ENCODE measurements at places on chromosomes 12 and 14.

DNA sequence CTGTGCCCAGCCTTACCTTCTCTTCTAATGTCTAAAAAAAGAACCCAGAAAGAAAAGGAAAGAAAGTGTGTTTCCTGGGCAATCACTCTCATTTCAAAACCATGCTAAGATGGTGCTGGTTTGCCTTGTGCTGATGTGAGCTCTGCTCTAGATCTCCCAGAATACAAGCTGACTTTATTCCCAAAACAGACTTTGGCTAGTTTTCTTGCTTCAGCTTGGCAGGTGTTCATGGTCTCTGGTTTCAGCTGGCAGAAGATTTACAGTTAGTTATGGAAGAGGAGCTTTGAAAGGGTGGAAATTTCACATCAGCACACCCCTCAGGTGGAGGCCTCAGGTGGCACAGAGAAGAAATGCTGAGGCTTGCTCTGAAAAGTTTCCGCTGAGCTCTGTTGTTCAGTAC, 34.4 kb downstream of the PPP1R36 start:
- no peak for DNase-seq

- DNase-seq: no peak
Measured at GRCh38 chr12:20716985-20717384, 21.9 kb downstream of the SLCO1C1 start.

- DNase-seq: peak; percentile 51
Measured at GRCh38 chr12:9750276-9751203, 10.2 kb downstream of the CD69 start.

DNA sequence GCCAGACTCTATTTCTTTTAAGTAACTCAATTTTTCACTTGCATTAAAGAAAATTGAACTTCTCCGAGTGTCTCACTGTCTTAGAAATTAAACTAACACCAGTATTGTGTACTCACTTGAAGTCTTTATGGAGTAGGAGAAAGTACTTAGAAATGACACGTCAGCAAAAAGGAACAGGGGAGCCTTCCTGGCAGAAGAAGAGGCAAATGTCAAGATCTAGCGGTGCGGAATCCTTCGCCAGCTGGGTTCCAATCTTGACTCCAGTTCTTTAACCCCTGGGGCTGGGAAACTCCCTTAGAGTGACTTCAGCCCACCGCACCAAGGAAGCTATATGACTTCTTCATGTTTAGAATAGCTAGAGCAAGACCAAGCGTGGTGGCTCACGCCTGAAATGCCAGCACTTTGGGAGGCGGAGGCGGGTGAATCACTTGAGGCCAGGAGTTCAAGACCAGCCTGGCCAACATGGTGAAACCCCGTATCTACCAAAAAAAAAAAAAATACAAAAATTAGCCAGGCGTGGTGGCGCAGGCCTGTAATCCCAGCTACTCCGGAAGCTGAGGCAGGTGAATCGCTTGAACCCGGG, 34.4 kb downstream of the WBP11 start:
- no peak for DNase-seq

DNA sequence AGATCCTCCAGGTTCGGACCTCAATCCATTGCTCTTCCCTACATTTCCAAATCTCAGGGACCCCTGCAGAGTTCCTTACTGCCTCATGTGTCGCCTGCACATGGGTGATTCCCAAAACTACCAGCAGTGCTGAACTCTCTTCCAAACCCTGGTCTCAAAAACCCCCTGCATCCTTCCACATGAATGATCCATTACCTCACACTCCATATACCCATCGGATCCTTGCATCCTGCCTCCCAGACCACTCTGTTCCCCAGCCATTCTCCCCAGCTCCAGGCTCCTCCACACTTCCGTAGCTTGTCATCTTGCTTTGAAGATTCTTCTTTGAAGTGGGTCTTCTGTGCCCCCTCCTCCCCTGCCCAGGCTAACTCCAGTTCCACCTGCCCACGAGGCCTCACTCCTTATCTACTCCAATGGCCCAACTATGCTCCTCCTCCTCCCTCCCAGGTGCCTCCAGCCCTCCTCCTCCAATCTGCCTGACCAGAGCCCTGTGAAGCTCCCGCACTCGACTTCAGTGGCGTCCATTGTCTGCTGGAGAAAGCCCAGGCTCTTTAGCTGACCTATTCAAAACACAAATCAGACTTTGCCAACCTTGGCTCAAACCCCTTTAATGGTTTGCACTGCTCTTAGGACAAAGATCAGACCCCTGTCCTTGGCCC, 13.8 kb downstream of the RAPGEF3 start:
- DNase-seq: no peak

DNA sequence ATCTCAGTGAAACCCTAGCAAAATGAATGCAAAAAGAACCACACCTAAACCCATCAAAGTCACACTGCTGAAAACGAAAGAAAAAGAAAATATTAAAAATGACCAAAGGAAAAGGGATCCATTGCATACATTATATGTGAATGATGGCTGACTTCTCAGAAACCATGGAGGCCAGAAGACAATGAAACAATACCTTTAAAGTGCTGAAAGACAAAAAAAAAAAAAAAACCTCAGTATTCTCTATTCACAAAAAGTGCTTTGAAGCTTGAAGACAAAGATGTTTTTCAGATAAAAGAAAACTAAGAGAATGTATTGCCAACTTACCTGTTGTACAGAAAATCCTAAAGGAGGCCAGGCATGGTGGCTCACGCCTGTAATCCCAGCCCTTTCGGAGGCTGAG, 4.5 kb upstream of the EVL start:
- DNase-seq: no peak

DNA sequence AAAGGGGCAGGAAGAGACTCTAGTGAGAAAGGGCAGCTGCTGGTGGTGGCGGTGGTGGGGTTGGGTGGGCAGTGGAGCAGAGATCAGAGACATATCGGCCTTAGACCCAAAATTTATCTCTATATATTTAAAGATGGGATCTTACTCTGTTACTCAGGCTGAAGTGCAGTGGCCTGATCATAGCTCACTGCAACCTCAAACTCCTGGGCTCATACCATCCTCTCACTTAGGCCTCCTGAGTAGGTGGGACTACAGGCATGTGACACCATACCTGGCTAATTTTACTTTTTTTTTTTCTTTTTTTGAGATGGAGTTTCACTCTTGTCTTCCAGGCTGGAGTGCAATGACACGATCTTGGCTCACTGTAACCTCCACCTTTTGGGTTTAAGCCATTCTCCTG, 18.6 kb upstream of the ITGA5 start:
- DNase-seq: no peak

DNA sequence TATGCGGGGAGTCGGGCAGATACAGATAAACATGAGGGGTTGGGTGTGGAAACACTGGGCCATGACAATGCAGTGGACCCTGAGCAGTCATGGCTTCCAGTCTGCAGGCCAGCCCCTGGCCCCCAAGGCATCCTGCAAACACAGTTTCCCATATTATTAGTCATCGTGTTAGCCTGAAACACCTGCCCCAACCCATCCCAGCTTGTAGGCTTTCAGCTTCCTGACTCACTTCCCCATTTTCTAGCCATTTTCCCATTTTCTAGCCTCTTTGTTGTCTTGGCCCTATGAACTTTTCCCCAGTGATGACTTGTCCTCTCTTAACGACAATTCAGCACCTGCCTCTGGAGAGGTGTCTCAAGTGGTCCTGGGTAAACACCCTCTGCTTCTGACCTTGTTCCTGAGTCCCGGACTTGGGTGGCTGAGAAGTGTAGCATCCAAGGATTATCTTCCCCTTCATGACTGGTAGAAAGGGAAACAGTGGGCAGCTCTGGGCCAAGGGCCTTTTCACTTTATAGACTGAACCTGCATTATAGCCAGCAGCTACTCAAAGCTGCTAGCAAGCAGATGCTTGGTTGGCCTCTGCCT, 4.3 kb upstream of the PGF start:
- DNase-seq: no peak

DNA sequence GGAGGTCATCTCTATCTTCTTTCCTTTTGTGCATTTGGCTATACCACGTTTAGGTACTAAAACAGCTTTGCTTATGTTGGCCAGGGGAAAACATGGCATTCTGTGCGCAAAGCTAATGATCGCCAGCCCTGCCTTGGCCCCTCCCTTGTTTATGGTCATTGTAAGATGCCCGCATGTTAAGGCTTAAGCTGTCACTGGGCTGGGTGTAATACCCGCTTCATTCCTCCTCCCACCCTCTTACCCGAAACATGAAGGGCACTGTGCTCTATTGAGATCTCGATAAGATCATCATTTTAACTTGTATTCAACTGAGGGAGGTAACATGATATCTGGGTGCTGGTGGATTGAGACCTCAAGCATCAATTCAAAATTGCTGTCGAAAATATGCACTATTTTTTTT, 34.7 kb downstream of the BRI3BP start:
- DNase-seq: no peak

- DNase-seq: no peak
Measured at GRCh38 chr14:96130854-96131253, 73.8 kb upstream of the BDKRB2 start.

DNA sequence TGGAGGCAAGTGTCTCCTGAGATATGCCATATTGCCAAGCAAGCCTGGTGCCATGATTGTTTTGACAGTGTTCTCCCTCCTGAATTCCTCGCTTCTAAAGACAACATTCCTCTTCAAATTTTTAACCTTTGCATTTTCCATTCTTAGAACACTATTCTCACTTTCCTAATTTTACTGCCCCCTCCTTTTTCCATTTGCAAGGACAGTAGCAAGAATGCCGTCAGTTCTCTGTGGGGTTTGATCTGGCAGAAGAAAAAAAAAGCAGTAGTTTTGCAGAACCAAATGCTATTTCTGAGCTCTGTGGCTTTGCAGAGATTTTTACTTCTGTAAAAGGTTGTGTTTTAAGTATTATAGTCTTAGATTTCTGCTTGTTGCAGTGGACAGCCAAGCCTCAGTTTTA, 295.2 kb downstream of the NUAK1 start:
- DNase-seq: no peak

DNA sequence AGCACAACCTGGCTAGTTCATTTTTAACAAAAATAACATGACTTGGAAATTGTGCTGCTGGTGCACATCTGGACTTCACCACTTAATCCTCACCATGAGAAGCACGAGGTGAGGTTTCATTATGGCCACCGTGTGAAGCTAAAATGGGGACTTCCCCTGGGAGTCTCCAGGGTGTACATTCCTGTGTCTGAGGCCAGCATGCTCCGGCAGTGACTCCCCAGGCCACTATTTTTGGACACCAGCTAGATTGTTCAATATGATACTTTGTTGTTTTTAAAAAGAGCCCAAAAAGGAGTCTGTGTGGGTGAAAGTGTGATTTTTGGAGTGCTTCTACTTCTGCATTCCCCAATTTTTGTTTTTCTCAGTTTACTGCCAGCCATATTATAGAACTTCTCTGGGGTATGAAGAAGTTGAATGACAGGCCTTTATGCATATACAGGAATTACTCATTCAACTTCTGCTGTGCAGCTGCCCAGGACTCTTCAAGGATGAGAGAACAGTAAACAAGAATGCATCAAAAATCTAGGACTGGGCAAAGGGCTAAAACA, 16.9 kb upstream of the AICDA start:
- no peak for DNase-seq

GRCh38 chr12:80892597-80893445, 44.9 kb downstream of the LIN7A start:
- no peak for DNase-seq
